ENCODE measurements at places on chromosomes 13 and 19.

DNA sequence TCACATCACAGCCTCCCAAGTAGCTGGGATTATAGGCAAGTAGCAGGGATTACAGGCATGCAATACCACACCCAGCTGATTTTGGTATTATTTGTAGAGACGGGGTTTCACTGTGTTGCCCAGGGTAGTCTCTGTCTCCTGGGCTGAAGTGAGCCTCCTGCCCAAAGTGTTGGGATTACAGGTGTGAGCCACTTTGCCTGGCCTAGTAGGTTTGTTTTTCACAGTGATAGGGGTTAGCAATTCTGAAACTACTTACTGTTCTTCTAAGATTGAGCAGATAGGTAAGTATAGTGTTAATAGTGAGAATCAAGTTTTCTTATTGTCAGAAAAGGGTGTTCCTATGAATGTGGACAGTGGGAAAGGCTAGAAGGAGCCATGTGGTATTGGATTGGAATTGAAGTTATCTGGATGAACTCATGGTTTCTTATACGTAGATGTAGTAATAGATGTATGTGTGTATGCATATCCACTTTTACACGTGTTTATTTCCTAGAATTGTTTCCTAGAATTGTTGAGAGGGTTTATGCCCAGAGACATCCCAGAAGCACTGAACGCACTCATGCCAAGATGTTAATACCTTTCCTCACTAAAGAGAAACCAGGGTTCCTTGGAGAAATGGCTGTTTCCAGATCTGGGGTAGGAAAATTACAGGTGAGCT is 49.1 kb downstream of the SAE1 start:
- no peak for DNase-seq

DNA sequence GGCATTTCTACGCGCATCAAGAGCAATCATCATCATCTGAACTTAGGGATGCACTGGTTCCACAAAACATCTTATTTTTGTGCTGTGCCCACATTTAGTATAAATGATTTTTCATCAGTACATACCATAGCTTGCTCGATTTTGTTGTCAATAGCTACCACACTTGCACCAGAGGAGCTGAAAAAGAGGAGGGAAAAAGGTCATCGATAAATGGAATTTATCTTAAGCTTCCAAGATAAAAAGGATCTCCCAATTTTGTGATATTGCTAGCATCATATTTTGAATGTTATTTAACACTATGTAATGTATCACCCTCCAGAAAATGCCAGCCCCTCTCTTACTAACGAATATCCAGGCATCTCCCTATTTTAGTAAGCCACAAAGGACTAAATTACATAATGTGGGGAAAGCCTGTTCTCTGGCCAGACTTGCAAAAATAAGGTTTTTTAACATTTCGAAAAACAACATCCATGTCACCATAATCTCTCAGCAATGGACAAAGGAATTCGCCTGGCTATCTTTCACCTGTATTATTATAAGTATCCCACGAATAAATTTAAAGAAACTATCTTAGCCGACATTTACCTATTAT is 62.4 kb downstream of the SERP2 start:
- no peak for DNase-seq

GRCh38 chr13:45370922-45371406 is 30.0 kb upstream of the TPT1 start:
- peak; percentile 64 for DNase-seq

DNA sequence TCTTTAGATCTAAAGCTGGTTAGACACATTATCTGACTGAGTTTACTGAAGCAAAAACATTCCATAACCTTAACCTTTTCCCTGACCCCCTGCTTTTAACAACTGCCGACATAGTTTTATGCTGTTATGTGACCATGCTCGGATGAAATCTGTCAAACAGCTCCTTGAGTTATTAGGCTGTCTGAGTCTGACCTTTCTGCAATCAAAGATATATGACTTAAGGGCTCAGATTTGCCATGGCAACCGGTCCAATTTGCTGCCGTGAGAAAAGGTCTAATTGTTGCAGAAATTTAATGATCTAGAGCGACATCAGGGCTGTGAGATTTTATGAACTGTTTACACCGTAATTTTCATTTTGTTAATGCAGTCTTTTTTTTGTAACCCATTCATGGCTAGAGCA is 61.8 kb downstream of the URI1 start:
- DNase-seq, result no peak

DNA sequence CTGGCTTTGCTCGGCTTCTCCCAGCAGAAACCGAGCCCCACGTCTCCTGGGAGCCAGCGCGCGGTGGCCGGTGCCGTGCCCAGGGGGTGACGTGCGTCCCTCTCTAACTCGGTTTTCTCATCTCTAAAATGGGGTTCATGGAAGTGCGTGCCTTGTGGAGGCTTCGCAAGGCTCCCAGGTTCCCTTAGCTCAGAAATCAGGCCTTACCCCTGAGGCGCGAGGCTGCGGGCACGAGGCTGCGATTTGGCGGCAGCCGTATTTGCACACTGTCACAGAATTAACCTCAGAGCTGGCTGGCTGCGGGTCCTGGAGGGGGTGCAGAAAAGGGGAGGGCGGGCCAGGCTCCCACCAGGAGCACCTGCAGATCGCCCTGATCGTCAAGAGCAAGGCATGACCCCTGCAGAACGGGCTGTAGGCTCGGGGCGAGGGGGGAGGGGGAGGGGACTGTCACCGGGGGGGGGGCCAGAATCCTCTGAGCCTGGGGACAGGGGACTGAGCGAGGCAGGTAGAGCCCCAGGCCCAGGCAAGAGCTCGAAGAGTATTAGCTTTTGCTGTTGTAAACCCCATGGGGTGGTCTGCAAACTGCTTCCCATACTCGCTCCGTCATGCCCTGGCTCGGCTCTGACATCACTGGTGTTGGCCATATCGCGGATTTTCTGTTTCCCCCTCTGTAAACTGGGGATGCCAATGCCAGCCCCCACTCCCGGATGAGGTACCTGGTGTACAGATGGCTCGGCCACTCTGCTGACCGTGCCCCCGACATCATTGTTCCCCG is 62.2 kb downstream of the CCNE1 start:
- no peak for DNase-seq

DNA sequence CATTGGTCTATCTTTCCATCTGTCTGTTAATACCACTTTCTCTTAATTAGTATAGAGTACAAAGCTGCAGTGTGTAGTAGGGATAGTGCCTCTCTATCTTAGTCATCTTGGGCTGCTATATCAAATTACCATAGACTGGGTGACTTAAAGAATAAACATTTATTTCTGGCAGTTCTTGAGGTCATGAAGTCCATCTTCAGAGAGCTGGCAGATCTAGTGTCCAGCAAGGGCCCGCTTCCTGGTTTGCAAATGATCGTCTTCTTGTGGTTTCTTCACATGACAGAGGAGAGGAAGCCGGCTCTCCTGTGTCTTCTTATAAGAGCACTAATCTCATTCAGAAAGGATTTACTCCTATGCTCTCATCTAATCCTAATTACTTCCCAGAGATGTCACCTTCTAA is 6.1 kb downstream of the ZNF700 start:
- no peak for DNase-seq

DNA sequence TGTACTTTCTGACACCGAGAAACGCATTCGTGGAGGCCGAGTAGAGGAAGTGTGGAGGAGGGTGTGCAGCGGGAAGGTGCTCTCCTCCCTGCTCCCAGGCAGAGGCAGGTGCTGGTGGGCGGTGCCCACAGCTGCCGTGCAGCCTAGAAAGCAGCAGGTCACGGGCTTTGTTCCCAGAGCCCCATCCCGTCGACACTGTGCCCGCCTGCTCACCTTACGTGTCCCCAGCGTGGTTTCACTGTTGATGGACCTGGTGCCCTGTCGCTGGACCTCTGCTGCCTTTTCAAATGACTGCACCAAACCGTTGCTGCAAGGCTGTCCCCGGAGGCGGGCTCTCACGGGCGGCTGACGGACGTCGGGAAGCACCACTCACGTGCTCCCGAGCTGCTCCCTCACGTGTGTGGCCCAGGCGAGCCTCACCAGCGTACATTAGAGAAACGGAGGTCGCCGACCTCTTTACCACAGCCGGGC is 20.8 kb downstream of the PLEKHJ1 start:
- no peak for DNase-seq

GRCh38 chr13:37460166-37460565 is 138.4 kb downstream of the POSTN start:
- no peak for DNase-seq

DNA sequence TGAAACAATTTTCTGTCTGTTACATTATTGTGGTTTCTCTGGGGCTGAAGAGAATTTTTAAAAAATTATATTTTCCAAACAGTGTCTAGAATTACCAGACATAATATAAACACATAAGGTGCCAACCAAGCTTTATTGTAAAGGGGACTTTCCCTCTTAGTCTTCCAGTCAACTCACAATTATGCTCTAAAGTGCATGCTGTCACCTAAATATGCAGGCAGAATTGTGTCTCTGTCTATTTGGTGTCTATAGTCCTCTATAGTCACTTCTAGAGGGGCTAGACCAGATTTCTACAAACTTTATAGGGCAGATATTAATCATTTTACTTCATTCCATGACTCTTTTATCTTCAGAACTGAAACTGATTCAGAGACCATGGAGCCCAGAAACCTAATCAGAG is 12.8 kb downstream of the ZNF254 start:
- no peak for DNase-seq

- no peak for DNase-seq
These were observed 2.4 kb downstream of the THAP8 start for GRCh38 chr19:36051637-36052036.

GRCh38 chr19:38888876-38889275 is 10.5 kb downstream of the SIRT2 start:
- DNase-seq, result no peak

DNA sequence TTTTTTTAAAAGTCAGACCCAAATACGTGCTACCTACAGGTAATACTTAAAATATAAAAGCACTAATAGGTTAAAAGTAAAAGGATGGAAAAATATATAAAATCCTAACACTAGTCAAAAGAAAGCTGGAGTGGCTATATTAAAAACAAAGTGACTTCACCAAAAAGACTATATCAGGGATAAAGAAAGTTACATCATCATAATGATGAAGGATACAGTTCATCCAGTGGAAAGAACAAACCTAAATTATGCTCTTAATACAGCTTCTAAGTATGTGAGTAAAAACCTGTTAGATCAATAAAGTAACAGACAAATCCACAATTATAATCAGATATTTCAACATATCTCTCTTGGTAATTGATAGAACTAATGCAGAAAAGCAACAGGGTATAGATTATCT is 1.1 kb upstream of the ZNF780B start:
- no peak for DNase-seq

GRCh38 chr13:104310861-104311260 is 1244.6 kb upstream of the SLC10A2 start:
- no peak for DNase-seq

DNA sequence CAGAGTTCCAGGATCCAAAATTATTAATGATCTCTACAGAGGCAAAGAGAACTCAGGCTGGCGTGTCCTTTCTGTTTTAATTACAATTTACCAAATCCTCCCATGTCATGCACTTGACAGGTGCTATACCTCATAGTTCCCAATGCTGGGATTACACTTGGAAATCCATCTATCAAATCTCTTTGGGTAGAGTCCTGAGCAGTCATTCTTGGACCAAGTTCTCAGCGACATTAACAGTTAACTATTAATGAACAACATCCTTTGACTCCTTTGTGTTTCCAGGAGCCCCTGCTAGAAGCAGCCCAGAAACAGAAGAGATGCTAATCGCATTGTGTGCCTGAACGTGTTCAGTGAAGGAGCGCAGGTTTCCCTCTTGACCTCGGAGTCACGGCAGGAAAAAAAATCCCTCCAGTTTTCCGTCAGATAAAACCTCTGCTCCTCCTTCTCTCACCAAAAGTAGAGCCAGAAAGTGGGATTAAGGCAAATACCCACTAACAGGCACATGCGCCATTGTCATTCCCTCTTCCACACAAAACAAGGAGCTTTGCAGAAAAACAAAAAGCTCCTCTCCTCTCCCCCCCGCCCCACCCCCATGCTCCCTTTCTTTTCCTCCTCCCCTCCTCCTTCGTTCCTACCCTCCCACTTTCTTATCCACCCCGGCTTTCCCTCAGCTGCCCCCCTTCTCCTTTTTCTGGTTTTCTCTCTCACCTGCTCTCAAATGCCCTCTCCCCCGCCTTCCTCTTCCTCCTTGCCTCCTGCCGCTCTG is 224.7 kb downstream of the ZIC5 start:
- DNase-seq, result no peak

DNA sequence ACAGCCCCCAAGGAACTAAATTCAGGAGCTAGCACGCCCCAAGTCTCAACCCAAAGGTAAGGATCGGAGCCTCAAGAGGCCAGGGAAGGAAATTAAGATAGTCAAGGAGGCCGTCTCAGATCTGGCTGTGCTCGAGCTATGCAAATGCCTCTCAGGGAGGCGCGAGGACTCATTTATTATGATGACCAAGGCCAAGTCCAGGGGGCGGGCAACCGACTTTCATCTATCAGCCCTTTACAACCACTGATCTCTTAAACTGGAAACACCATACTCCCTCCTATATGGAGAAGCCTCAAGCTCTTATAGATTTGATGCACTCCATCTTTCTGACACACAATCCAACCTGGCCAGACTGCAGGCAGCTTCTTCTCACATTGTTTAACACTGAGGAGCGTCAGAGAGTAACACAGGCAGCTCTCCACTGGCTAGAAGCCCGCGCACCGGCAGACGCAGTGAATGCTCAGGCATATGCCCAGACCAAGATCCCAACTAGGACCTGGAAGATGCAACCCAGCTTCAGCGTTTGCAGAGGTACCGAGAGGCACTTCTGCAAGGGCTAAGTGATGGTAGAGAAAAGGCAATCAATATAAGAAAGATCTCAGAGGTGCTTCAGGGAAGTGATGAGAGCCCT is 9.6 kb upstream of the SLC15A1 start:
- no peak for DNase-seq

GRCh38 chr19:55594996-55595545 is 4.2 kb downstream of the FIZ1 start:
- DNase-seq, result no peak

- DNase-seq, result no peak
These were observed 503 bp downstream of the TUBA3C start for GRCh38 chr13:19181021-19181620.

DNA sequence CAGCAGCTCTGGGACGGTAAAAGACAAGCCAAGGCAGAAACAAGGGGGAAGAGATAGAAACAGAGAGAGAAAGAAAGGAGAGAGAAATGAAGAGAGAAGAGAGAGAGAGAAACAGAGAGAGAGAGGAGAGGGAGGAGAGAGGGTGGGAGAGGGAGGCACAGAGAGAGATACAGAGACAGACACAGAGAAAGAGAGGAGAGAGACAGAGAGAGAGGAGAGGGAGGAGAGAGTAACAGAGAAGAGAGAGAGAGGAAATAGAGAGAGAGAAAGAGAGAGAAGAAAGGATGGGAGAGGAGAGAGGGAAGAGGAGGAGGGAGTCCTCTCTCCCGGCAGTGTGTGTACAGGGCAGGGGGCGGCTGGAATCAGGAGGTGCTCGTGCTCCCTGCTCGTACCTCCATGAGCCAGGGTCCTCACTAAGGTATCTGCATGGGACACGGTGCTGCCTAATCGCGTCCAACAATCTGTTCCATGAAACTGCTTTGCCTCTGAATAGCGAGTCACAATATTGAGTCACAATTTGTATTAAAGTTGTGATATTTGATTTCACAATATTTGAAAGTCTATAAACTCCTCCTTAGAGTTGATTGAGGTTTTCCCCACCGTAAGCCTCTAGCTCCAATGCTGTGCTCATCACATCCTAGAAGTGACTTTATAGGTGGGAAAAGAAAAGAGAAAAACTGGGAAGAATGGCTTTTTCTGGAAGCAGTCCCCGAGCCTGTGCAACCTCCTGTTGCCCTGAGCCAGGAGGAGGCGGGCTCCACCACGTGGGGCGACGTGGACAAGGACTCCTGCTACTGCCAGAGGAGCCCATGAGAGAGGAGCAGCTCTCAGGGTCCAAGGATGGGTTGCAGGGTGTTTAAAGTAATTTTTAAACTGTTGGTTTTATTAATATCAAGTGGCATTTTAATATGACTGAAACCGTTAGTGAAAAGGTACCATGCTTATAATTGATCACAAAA is 81.7 kb upstream of the ARHGEF7 start:
- DNase-seq, result no peak

GRCh38 chr13:40186626-40187323 is 479.7 kb downstream of the FOXO1 start:
- DNase-seq, result no peak

Measured in midbrain (tissue), 1 donor.